ENCODE measurements at places on chromosomes 2 and 18.
A peak's percentile ranks its signal among the peaks of the same experiment; 100 is the strongest.

- DNase-seq = no peak
Observed at GRCh38 chr2:217463402-217464075, 539.3 kb downstream of the TNS1 start.

DNA sequence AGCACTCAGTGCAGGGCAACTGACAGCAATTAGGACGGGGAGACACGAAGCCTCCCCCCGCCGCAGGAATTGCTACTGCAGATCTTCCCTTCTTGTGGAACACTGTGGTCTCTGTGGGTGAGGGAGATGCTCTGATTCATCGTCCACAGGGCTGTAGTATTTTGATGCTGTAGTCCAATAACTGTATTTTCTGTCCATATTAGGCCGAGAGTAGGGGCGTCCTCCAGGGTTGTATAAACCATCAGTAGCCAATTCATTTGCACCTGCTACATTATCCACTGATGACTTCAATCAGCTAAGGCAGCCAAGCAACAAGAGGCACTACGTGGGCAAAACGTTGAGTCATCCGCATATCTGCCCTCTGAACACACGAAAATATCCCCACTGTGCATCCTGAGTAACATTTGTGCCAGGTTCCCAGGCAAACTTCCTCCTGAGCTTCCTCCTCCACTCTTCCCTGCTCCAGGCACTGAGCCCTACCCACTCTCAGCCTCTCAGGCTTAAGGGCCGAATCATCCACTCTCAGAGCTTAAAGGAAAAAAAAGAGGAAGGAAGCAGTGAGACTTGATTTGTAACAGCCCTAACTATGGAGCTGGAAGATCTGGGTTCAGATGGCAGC, 62.1 kb downstream of the LBH start:
- DNase-seq = peak; percentile 98

DNA sequence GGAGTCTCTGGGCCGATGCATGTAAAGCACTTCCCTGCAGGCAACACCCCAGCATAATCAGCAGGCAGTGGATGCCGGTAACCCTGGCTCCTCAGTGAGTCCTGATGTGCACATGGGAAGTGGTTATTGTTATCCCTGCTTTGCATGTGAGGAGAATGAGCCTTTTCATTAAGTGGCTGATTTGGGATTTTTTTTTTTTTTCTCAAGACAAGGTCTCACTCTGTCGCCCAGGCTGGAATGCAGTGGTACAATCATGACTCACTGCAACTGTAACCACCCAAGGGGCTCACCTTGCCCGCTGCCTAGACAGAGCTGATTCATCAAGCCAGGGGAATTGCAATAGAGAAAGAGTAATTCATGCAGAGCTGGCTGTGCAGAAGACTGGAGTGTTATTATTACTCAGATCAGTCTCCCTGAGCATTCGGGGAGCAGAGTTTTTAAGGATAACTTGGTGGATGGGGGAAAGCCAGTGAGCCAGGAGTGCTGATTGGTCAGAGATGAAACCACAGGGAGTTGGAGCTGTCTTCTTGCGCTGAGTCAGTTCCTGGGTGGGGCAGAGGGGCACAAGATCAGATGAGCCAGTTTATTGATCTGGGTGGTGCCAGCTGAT, 95.4 kb downstream of the SOCS6 start:
- DNase-seq = peak; percentile 91

GRCh38 chr2:86275384-86275799, 62.0 kb downstream of the REEP1 start:
- DNase-seq = no peak

DNA sequence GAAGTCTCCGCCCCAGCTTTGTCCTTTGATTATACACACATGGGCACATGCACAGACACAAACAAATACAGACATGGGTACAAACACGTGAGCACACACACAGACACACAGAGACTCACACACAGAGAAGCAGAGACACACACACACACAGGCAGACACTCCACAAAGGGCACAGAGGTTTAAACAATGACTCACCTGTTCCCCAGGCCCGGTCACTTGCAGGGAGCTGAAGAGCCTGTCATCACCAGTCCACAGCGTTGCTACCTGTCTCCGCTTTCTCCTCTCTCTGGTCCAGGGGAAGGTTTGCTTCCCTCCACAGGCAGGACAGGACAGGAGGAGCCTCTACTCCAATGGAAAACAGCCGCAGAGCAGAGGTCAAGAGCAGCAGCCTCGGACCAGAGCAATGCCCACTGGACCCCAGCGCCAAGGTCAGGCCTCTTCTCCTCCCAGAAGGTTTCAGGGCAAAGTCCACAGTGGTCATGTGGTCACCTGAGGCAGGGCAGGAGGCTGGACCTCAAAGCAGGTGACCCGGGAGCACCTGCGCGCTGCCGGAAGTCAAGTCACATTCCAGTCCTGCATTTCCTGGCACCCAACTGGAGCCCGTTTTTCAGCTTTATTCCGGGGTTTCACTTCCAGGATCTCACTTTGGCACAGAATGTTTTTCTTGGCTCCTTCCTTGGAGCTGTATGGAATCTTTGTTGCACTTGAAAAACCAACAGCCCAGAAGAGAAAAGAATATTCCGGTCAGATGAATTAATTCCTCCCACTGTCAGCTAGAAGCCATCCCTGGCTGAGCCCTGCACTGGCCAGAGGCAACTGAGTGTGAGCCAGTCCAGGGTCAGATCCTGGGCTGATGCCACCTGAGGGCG, at the start of gene RAB17:
RAB17 (minus strand) TSS at position 463 of the 869 bp plus-strand sequence. CDS start 4,580 bp downstream, outside the sequence.
- peak; percentile 21 for DNase-seq

DNA sequence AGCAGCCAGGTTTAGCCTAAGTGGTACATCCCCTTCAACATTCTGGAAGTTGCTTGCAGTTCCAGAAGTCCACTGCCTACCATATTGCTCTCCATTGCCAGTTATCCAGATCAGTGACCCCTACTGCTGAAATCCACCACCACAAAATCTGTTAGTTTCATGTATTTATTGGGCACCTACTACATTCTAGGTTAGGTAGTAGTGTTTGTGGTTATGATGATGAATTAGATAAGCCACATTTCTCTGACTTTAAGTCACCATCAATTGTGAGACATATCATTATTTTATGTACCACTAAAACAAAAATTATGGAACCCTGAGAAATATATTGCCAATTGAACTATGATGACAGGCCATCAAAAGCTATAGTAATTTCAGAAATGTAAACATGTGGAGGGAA, 139.5 kb upstream of the PKDCC start:
- DNase-seq = no peak

DNA sequence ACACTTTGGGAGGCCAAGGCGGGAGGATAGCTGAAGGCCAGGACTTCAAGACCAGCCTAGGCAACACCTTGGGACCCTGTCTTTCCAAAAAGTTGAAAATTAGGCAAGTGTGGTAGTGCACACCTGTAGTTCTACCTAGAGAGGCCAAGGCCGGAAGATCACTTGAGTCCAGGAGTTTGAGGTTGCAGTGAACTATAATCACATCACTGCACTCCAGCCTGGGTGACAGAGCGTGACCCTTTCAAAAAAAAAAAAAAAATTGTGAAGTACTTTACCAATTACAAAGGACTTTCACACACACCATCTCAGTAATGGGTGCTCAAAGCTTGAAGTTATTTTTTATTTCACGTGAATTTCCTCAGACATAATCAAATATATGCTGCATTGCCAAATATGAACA, 65.0 kb downstream of the ATAD2B start:
- DNase-seq = no peak

- no peak for DNase-seq
Observed at GRCh38 chr18:47871288-47871687, 59.2 kb downstream of the SMAD2 start.

- DNase-seq = no peak
Observed at GRCh38 chr2:88885679-88886416, 194.4 kb downstream of the RPIA start.

GRCh38 chr2:237877576-237878307, 18.3 kb downstream of the RAMP1 start:
- DNase-seq = no peak

DNA sequence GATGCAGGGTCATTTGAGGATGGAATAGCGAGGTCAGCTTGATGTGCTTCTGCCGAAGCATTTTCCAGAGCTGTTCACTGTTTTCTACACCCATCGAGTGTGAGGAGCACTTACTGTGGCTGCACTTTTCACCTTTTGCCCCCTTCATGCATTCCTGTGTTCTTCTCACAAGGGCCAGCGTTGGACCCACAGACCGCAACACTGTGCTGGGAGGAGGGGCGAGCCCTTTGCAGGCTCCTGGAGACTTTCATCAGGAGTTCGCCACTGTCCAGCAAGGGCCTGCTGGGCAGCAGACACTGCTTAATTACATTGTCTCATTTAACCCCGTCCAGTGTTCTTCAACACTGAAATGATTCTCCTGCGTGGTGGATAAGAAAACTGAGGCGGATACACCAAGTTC, 29.9 kb downstream of the CYP26B1 start:
- DNase-seq = no peak

DNA sequence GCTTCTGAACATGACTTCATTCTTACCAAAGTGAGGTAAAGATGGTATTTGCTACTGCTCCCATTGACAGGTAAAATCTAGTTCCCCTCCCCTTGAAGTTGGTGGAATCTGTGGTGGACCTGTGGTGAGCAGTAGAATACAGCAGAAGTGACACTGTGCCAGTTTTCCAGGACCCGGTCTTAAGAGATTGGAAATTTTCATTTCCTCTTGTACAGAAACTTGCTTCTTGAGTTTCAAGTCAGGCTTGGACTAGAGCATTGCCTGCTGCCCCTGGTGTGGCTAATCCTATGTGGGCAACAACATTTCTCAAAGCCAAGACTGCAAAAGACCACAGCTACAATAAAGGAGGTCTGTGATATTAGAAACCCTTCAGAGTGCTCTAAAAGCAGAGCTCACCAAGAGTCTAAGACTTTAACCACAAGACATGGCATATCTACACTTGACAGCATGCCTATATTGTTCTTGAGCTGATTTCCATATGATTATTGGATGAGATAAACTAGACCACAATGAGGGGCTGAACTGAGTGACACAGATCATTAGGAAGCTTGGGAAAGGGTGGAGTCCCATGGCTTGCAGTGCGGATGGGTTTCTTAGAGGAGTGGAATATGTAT, 458.1 kb downstream of the BCL11A start:
- no peak for DNase-seq

- DNase-seq = peak; percentile 45
Observed at GRCh38 chr2:171134624-171135230, 26.0 kb downstream of the TLK1 start.

DNA sequence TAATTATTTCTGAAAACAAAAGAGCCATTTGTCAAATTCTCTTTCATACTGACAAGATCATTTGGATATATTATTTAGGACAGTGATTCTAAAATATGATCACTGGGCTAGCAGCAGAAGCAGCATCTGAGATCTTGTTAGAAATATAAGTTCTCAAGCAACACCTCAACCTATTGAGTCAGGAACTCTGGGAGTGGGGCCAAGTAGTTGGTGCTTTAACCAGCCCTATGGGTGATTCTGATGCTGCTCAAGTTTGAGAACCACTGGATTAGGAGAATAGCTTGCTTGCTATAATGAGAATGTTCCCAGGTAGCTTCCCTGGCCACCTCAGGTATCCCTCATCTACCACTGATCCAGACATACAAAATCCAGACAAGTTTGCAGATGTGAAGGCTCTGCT, 466.9 kb upstream of the CELF4 start:
- no peak for DNase-seq

DNA sequence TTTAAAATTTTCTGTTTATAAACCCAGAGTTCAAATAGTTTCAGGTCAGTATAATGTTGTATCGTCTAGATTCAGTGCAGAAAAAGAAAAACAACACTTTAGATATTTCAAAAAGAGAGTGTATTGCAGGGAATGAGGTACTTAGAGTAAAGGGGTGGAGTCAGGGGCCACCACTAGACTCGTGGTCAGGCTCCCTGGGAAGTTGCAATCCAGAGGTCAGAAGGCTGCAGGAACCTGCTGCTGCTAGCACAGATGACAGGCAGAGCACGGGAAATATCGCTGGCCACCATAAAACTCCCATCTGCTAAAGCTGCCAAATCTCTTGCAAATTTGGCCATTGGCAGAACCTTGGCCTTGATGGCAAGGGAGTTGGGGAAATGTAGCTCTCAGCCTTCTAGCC, 64.6 kb downstream of the THNSL2 start:
- no peak for DNase-seq

GRCh38 chr2:1728821-1729220, 15.5 kb downstream of the PXDN start:
- peak; percentile 51 for DNase-seq

- DNase-seq = no peak
Observed at GRCh38 chr2:53670331-53670730, 97.3 kb upstream of the CHAC2 start.

DNA sequence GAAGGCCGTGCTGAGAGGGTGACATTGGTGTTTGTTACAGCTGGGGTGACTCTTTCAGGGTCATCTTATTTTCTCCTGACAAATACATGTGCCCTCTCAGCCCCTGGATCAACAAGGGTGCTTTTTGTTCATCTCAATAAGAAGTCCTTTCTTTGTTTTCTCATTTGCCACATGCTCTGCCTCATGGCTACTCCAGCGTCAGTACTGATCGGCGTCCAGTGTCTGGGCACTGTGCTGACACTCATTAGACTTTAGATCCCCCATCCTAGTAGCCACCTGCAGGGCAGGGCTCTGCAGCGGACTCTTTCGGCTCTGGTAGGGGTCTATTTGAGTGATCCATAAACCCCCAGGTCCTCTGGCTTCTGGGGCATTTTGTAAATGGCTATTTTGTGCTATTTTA, 38.4 kb downstream of the NPPC start:
- no peak for DNase-seq

DNA sequence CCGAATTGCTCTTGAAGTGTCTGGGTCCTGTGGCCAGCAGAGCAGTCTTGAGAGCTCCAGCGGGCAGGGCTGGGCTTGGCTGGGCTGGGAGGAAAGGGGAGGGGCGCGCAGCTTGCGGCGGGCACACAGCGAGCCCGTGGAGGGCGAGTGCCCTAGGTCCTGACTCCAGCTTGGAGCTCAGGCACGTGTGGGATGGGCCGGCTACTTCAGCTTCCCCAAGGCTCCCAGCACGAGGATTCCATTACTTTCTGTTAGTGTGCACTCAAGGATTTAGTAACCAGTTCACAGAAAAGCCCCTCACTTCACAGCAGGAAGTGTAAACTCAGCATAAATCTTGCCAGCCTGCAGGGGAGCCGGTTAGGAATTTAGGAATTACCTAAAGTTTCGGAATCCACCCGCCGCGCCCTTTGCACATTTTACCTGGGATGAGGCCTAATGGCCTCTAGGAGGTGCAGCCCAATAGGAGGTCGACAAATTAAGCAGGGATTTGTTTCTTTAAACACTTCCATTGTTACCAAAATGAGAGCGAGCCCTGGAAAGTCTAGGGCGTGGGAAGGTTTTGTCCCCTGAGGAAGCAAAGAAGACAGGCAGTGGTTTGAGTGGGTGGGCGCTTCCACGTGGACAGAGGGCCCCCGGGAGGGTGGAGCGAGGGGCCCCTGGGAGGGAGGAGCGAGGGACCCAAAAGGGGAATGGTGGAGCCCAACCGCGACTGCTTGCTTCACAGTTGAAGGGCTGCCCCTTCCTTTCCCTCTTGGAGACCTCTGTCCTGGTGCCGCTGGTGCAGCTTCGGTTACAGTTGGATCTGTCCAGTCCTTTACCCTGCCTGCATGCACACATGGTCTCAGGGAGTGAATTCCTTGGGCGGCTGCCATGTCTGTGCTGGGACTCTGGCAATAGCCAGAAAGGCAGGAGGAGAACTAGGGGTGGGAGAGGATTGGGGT, 93.3 kb downstream of the CTAGE1 start:
- DNase-seq = peak; percentile 36

- DNase-seq = peak; percentile 67
Observed at GRCh38 chr18:49447810-49448745, 12.4 kb downstream of the DYM start.

Measured in fibroblast of skin of scalp (primary cell).